ENCODE measurements at places on chromosomes 2 and 18.

DNA sequence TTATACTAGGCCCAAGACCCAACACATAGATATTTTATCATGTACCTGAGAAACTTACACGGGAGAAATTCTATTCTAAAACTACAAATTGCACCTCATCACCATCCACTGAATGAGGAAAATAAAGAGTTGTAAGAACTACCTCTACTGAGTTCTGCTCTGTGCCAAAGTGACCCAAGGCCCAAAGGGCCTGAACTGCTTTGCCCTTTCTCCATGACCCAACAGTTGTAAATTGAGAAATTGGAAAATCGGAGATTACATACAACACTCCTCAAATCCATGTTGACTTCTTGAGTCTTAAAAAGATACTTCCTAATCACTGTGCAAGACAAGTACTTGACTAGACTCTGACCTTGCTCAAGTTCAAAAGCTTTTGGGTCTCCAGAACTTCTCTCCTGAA, 8.8 kb downstream of the NR4A2 start:
- no peak for DNase-seq

DNA sequence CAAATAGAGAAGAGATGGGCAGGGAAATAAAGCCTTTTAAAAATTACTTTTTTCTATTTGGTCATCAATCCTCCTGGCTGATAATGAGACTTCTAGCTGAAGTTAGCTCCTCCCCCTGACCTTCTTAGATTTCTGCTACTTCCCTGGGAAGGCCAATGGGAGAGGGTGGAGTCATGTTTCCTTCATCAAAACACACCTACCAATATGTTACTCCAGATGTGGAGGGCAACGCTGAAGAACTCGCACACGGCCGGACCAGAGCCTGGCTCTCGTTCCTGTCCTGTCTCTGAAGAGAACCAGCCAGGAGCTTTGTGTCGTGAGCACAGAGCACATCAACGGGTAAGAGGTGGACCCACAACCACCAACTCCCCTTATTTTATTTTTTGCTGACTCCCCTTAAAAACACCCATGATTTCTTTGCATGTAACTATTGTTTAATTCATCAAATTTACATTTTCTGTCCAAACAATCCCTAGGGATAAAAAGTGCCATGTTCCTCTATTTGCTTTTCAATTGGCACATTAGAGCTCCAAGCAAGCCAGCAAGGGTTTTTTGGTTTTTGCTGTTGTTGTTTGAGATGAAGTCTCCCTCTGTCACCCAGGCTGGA, 94.9 kb downstream of the ADD2 start:
- DNase-seq = no peak

- DNase-seq = no peak
Observed at GRCh38 chr2:96884299-96885094, 14.6 kb upstream of the SEMA4C start.

DNA sequence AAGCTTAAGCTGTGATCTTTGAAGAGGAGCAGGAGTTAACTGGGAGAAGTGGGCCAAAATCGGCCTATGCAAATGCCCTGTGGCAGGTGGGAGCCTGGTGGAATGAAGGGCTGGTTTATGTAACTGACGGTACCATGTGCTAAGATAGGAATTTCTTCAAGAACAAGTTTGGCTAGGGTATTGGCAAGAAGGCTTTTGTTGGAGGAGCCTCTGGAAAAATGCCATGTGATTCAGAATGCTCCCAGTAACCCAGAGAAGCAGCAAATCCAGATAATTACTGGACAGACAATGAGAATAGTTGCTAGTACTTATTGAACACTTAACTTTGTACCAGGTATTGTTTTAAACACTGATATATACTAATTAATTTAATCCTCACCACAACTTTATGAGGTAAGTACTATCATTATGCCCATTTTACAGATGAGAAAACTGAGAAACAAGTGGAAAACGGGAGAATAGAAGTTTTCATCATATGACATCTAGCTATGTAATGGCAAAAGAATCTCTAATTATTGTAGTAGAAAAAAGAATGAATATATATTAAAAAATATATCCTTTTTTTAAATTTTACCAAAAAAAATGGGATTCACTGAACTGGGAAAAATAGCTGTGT, 9.1 kb upstream of the FAM124B start:
- DNase-seq = no peak

DNA sequence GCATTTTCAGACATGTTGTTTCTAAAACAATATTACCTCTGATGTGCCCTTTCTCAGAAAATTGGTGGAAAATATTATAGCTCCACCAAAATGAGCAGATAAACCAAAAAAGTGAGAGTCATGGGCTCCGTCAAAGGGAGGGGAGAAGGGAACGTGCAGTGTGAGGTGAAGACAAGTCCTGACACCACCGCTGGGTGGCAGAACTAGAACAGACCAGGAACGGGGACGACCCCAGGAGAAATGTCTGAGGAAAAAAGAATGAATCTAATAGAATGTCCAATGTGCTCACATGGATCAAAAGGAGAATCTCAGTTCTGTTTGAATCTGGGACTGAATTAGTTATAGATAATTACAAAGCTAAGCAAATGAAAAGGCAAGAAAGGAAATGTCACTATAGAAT, 22.6 kb upstream of the BCL2 start:
- no peak for DNase-seq

DNA sequence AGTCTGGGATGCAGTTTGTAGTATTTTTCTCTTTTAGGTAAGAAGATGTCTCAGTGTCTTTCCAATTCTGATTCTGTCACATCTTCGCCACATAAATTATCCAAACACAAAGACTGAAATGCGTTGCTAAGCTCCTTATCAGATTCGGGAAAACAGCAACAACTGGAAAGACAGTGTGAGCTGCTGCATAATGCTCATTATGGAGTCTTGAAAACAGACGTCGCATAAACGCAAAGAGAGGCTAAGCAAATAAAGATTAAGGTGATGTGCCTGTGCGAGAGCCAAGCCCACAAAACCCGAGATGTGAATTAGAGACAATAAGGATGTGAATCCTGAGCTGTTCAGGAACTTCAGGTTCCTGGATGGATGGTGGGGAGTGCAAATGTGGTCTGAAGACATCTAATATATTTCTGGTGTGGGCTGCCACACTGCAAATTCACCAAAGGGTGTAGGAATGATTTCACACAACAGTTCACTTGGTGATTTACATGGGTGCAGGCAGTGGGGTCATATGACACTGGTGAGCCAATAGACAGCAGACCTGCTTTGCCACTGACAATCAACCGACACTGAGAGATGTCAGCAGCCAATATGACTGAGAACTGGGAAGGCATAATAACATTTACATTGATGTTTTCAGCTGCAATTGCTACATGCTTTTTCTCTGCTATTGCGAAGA, 195.8 kb downstream of the MTX2 start:
- no peak for DNase-seq

- DNase-seq = no peak
Observed at GRCh38 chr2:66866331-66867062, 431.6 kb downstream of the MEIS1 start.

GRCh38 chr2:47650001-47650535, 132.9 kb upstream of the MSH6 start:
- no peak for DNase-seq

GRCh38 chr2:25250331-25251070, 82.1 kb upstream of the POMC start:
- DNase-seq = peak; percentile 45

DNA sequence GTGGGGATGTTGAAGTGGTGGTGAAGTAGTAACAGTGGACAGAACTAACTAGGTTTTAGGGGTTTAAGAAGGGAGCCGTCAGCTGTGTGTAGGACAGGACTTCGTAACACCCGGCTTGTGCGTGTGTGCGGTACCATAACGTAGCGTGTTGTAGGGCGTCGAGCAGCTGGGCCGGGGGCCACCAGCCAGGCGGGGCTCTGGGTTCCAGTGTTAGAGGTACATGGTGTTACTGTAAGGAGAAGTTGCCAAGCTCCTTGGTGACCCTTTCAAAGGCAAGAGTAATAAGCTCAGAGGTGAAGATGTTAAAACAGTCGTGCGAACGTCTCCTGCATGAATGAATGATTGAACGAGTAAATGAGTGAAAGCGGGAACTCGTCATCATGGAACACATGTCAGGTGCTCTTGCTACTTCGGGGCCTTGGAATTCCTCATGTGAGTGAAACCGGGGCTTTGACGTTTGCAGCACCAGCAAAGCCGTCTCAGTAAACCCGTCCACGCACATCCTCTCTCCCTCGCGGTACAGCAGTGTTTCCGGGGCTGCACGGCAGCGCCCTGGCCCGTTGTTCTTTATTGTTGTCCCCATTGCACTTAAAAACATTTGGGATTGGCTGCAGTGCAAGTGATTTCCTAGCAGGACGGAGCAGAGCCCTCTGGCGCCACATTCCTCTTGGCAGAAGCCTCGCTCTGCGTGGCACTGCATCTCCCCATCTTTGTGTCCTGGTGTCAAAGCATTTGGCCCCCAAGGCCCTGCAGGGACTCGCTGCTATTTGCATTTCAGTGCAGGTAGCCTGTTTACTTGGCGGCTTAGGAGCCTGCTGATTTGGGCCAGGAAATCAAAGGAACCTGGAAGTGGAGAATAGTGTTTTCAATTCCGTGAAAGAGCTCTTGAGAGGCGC, 115.0 kb downstream of the GBX2 start:
- DNase-seq = no peak
